GM23248 (cell line): ENCODE measurements at places on chromosomes 16 and 17. TPM values are rescaled to one million over a fixed set of nuclear protein-coding genes. Genes with fewer than 3 reads are reported as not detected.

DNA sequence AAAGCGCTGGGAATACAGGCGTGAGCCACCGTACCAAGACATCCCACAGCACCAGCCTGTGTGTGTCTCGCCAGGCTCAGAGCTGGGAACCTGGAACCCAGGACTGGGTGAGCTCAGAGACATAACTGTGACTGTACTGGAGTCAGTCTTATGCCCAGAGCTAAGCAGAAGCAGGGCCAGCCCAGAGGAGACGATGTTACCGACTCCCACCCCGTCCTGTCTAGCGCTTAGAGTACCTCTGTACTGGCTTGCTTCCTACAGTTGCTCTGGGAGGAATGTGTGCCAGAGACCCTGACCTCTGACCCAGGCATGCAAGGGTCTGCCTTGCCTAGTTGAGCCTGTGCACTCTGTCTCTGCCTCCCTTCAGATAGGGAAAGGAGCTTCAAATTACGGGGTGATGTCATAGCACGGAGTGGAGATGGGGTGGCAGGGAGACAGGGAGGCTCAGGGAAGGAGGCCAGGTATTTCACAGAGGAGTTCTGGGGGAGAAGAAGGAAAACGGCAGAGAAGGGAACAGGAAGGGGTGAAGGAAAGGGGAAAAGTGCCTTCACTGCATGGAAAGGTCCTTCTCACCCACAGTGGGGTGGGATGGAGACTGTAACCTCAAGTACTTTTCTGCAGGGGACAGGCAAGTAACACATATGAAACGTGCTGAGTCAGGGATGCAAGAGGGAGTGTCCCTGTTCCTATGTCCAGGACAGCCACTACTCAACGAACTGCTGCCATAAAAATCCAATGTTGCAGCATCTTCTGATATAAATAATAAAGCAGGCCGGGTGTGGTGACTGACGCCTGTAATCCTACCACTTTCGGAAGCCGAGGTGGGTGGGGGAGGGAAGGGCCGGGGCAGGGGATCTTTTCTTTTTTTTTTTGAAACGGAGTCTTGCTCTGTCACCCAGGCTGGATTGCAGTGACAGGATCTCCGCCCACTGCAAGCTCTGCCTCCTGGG is 5.8 kb upstream of the ARMC5 start:
- DNase-seq = peak; percentile 75

DNA sequence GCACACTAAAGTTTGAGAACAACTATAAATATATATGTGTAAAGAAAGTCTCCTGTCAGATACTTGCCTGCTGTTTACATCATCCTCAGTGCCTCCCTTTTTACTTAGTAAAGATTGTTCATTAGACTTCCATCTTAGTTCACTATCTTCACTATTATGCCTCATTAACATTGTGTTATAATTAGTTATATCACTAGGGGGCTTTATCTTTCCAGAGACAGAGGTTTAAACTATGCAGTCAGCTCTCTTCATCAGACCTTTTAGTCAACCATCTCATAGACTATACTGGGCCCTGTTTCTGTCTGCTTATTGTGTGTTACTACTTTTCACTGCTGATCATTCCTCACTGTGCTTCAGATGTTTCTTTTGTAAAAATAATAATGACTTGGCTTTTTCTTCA is 630.8 kb upstream of the KIF2B start:
- DNase-seq = no peak

DNA sequence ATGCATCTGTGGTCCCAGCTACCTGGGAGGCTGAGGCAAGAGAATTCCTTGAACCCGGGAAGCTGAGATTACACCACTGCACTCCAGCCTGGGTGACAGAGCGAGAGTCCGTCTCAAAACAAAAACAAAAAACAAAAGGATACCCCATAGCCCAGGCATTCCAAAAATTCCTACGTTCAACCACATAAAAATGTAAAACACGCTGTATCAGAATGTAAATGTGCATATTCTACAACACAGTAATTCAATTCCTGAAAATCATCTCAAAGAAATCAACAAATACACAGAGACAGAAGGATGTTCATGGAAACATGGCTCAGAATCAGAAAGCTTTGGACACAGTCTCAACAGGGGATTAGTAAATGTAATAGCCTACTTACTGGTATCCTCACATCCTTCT is 33.0 kb downstream of the COG7 start:
- no peak for DNase-seq

DNA sequence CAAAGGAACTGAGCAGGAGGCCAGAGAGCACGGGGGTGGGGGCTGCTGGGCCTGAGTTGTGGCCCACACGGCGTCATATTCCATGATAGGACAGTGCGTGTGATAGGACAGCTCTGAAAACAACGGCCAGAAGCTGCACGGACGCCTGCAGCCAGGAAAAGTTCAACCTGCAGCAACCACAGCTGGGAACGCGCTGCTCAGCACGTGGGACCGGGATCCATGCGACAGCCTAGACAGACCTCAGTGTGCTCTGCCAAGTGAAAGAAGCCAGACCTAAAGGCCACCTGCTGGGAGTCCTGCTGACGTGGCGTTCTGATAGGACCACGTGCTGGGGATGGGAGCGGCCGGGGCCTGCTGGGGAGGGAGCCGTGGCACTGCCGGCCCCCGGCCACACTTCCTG is 21.6 kb downstream of the CTU2 start:
- no peak for DNase-seq

GRCh38 chr16:1991588-1991947 is 1.8 kb downstream of the SYNGR3 start:
- DNase-seq = no peak

GRCh38 chr16:69039333-69039941 is 66.0 kb upstream of the HAS3 start:
- DNase-seq = no peak

DNA sequence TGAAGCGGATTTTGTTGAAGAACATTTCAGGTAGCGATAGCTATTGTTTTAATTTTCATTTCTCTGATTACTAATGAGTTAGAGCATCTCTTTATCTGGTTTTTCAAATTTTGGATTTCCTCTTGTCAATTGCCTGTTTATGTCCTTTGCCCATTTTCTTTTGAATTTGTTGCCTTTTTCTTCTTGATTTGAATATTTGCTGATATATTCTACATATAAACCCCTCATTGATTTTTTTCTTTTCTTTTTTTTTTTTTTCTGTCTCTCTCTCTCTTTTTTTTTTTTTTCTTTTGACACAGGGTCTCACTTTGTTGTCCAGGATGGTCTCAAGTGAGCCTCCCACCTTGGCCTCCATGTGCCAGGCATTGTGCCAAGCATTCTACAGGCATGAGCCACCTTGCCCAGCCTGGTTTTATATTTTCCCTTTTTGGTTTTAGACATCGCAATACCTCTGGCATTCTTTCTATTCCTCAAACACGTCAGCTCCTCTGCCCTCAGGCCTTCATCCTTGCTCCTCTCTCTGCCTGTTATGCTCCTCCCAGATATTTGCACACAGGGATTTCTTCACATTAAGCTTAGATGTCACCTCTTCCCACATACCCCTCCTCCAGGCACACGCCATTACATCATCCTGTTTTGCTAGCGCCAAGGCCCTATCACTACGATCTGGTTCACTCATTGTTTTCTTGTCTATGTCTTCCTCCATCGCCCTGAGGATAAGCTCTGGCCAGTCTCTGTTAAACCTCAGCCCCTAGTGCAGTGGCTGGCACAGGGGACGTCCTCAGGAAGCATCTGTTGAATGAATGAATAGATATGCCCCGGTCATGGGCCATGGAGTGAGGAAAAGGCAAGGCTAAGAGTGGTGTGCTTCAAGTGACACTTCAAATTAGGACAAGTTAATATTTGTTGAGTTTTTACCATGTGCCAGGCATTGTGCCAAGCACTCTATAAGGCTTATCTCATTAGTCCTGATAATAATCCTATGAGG is 8.6 kb downstream of the SARM1 start:
- DNase-seq = peak; percentile 60

DNA sequence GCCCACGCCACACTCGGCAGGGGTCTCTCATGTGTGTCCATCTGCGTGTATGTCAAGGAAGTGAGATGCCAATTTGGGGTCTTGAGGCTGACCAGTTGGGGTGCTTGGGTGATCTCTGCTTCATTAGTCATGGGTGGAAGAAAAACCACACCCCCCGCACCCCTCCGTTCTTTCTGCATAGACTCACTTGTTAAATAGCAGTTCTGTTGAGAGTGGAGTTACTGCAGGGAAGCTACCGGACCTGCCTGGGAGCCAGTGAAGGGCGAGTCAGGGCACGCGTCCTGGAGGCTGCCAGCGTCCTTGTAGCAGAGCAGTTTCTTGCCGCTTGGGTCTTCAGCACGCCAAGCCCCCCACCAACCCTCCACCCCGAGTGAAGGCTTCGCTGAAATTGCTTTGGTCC is 8.5 kb downstream of the SNN start:
- no peak for DNase-seq

- DNase-seq = no peak
Observed at GRCh38 chr17:75079023-75079373, 8.8 kb upstream of the SLC16A5 start.

GRCh38 chr16:28984619-28985135 is at the start of gene LAT:
Gene LAT, plus strand, starts transcription at chr16:28985052. Its CDS starts 366 bp downstream, at chr16:28985418.
- peak; percentile 33 for DNase-seq

GRCh38 chr17:4375039-4375748 is 8.7 kb upstream of the UBE2G1 start:
- DNase-seq = no peak

DNA sequence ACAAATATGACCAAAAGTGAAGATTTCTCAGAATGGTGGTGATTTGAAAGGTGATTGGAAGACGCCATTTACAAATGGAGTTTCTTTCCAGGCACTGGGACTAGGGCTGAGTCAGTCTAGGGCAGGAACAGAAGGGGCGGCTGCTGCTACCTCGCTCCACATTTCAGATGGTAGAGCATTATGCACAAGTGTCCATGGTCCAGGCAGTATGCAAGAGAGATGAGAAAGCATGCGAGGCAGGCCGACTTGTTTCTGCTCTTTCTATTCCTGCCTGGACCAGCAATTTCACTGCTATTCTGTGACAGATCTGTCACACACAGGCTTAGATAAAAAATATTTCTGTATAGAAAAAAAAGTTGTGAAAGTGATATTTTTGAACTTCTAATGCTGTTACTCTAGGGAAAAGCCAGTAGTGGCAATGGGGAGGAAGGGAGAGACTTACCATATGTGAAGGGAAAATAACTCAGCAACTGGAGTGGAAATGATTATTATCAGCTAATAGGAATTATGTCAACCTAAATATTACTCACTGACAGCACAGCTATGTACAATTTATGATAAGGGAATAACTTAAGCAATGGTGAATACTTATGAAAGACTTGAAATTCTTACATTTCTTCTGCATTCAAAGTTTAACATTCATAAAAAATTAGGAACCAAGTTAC is 134.7 kb upstream of the NETO2 start:
- no peak for DNase-seq

DNA sequence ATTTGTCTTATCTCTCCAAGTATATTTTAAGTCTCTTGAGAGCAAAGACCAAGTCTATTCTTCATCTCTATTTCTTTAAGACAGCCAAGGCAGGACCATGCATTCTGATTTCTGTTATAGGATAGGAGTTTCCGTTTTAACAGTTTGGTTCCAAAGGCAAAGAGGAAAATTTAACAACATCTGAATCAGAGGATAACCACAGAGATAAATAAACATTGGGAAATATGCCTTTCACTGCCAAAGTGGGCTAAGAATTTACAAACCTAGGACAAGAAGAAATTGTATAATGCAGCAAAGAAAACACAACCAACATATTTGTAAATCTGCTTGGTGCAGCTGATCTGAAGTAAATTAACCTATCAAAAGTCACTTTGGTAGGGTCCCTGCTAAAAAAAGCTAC is 37.7 kb downstream of the USP32 start:
- DNase-seq = peak; percentile 82

DNA sequence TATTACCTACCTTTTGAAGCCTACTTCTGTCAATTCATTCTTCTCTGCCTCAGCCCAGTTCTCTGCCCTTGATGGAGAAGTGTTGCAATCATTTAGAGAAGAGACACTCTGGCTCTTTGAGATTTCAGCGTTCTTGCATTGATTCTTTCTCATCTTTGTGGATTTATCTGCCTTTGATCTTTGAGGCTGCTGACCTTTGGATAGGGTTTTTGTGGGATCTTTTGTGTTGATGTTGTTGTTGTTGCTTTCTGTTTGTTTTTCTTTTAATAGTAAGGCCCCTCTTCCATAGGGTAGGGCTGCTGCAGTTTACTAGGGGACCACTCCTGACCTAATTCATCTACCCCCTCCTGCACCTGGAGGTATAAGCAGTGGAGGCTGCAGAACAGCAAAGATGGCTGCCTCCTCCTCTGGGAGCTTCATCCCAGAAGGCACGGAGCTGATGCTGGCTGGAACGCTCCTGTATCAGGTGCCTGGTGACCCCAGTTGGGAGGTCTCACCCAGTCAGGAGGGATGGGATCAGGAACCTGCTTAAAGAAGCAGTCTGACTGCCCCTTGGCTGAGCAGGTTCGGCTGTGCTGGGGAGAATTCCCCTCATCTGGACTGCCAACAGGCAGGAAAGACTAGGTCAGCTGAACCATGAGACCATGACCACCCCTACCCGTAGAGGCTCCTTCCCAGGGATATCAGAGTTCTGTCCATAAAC is 28.0 kb downstream of the NFATC3 start:
- no peak for DNase-seq

- peak; percentile 39 for DNase-seq
Observed at GRCh38 chr17:59367657-59368045, 36.2 kb downstream of the YPEL2 start.

GRCh38 chr16:1991948-1992703 is 2.4 kb downstream of the SYNGR3 start:
- DNase-seq = peak; percentile 92

DNA sequence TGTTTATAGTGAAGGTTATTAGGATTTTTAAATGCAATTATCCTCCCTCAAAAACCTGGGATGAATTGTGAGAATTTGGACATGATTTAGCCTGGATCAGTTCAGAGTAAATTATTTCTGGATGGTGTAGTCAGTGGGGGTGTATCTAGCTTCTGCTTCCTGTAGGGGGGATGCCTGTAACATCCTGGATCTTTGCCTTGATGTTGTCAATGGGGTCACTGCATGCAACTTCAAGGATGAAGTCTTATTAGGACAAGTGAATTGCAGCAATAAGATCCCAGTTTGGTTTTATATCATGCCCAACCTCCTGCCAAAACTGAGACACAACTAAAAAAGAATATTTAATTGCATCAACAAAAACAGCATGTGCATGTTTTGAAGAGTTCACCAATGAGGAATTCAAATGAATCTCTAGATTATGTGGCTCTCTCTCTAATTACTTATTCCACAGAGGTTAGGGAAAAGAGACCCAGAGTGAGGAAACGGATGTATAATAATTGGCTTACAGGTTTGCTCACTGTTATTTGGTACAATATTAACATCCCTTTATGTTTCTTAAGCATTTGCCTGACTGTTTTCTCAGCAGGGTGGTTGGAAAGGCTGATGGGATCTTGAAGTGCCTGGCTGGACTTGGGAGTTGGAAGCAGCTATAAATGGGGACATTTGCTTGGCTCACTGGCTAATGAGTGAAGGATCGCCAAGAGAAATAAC is 159.8 kb downstream of the HS3ST3B1 start:
- no peak for DNase-seq

PRSS22 gene
- not detected in 2 replicates for polyA plus RNA-seq

PDIA2 gene
- not detected in 2 replicates for polyA plus RNA-seq

MBTD1 gene
- 1.3 and 1.6 TPM in 2 replicates for polyA plus RNA-seq

CTRB1 gene
- not detected in 2 replicates for polyA plus RNA-seq

GDE1 gene
- polyA plus RNA-seq = 55.1 and 58.2 TPM in 2 replicates

PTX4 gene
- polyA plus RNA-seq = 0.18 TPM in 1 of 2 replicates, not detected in the other

ITGAX gene
- polyA plus RNA-seq = not detected in 2 replicates
